ENCODE measurements at places on chromosomes 5 and 9. TPM values are rescaled to one million over a fixed set of nuclear protein-coding genes. Genes with fewer than 3 reads are reported as not detected.

DNA sequence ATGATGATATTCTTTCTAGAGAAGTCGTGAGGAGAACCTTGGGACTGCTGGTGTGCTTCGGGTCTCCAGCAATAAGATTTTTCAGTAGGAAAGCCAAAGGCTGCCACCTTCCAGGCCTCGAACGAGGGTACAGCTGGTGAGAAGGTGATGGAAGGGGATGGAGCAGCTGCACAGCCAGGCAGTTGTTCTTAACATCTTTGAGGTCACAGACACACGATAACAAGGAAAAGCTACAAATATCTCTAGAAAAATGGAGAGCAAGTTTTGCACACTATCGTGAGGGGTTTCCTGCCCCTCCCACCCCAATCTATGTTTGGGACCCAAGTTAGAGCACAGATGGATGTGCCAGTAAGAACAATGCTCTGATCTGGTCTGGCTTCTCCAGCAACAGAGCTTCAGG, 6.8 kb upstream of the IL7R start:
- H3K4me3 ChIP-seq: no peak overlapping the region
- no peaks in the 10 kb centered on the region for H3K4me1 ChIP-seq
- DNase-seq: no peak

DNA sequence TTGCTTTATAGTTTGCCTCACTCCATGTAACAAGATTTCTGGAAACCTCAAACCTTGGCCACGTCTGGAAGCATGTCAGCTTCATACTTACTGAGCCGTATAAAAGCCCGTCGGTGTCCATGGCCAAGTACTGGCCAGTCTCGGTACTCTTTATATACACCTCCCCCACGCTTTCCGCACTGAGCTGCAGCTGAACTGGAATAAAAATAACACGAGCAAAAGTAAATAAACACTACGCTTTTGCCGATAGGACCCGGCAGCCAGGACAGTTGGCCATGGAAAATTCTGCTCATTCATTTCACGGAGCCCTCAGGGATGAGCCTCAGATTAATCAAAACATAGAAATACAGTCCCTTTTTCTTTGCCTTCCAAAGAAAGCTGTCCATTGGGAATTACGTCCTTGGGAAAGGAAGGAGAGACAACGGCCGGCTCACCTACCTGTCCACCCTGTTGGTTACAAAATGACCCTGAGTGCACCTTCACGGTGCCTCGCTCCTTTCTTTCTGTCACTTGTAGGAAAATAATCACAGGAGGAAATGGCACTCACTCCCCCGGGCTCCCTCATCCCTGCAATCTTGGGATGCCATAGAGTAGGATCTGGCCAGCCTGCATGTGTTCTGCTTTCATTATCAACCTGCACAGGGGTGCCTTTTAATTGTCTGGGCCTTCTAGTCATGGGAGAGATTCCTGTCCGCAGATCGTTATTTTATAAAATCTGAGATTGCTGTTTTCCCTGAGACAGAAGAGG, 85.1 kb downstream of the FGF1 start:
- DNase-seq: peak; percentile 37
- H3K36me3 ChIP-seq: no peaks in the 10 kb centered on the region
- no peaks in the 10 kb centered on the region for H3K27me3 ChIP-seq
- H3K4me3 ChIP-seq: peak overlapping the region; percentile 59

GRCh38 chr5:119063579-119064379, 7.1 kb upstream of the DMXL1 start:
- DNase-seq: no peak
- H3K27ac ChIP-seq: no peak overlapping the region
- no peaks in the 10 kb centered on the region for H3K27me3 ChIP-seq
- no peaks in the 10 kb centered on the region for H3K4me1 ChIP-seq
- no peak overlapping the region for H3K4me3 ChIP-seq

DNA sequence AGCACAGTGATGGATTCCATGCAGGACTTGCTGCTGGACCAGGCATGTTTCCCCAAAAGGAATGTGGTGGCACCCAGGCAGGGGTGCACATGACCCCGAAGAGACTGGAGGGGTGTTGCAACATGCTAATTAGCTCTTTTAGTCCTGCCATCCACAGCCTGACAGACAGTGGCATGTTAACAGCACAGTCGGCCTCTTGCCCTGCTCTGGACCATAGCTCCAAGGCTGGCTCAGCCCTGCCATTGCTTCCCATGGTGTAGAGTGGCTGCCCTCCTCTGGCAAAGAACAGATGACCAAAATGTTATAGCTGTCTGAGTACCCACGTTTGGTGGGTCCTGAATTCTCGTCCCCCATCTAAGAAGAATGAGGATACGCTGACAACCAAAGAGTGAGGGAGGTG, 736.4 kb upstream of the PTPRD start:
- no peaks in the 10 kb centered on the region for H3K4me1 ChIP-seq
- H3K4me3 ChIP-seq: no peak overlapping the region

DNA sequence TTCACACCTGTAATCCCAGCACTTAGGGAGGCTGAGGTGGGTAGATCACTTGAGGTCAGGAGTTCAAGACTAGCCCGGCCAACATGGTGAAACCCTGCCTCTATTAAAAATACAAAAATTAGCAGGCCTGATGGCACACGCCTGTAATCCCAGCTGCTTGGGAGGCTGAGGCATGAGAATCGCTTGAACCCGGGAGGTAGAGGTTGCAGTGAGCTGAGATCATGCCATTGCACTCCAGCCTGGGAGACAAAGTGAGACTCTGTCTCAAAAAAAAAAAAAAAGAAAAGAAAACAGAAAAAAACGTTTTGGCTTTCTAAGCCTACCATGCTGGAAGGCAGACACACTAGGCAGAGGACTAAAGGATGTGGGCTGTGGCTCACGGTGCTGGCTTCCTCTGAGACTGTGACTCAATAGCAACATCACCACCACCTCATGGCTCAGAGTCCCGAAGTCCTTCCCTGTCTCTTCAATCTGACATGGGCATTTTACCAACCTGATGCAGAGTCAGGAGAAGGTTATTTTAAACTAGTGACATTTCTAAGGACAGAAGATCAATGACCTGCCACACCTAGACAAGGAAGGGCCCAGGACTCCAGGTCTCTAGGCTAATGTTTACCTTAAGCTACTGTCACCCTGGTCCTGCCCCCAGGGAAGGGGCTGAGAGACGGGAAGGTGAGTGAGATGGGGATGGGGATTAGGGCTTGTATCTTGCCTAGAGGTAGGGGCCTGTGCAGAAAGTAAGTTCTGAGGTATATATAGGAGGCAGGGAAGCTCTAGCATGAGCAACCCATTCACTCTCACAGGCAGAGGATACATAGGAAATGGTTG, 3.7 kb downstream of the ECSCR start:
- H3K36me3 ChIP-seq: no peaks in the 10 kb centered on the region
- DNase-seq: no peak
- H3K27me3 ChIP-seq: no peaks in the 10 kb centered on the region
- peaks cover 5% of the 10 kb centered on the region for H3K4me1 ChIP-seq
- H3K4me3 ChIP-seq: no peak overlapping the region

DNA sequence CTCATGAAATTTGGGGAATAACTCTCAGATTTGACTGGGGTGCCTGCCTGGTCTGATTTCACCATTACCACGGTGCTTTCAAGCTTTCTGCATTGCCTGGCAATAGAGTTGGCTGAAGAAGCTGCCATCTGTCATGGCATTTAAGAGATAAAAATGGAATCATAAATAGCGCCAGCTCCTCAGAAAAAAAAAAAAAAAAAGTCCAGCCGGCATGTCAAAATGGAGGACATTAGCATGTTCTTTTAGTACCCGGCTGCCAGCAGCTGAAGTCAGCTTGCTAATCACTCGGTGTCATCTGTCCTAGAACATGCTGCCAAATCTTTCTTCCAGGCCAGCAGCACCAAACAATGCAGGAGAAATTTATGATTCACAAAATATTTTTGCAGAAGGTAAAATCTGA, 57.7 kb upstream of the CER1 start:
- no peak for DNase-seq
- no peaks in the 10 kb centered on the region for H3K4me1 ChIP-seq
- no peaks in the 10 kb centered on the region for H3K36me3 ChIP-seq
- H3K4me3 ChIP-seq: no peak overlapping the region
- no peaks in the 10 kb centered on the region for H3K27me3 ChIP-seq

DNA sequence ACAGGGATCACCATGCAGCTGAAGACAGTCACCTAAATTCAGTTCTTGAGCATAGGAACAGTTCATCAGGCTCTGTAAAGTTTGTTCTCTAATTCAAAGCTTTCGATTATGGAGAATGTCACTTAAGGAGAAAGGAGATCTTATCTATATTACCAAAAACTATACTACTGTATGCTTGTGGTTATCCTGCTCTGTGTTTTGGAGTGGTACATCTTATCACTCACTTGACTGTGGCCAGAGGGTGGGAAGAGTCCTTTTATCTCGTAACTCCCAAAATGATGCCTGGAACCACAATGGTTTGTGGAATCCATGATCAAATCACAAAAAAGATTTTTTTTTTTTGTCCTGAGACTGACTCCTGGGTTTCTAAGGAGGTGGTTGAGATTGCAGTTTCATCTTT, 230.7 kb downstream of the COMMD10 start:
- no peak for DNase-seq
- H3K4me3 ChIP-seq: no peak overlapping the region
- H3K36me3 ChIP-seq: no peaks in the 10 kb centered on the region
- H3K4me1 ChIP-seq: no peaks in the 10 kb centered on the region

- H3K4me1 ChIP-seq: no peaks in the 10 kb centered on the region
- H3K4me3 ChIP-seq: no peak overlapping the region
- H3K27ac ChIP-seq: no peak overlapping the region
- DNase-seq: no peak
- no peaks in the 10 kb centered on the region for H3K27me3 ChIP-seq
- no peaks in the 10 kb centered on the region for H3K36me3 ChIP-seq
Observed at GRCh38 chr9:136662326-136662655, 425 bp upstream of the EGFL7 start.

GRCh38 chr9:93572636-93573515, 3.5 kb upstream of the PHF2 start:
- H3K27ac ChIP-seq: no peak overlapping the region
- no peak overlapping the region for H3K4me3 ChIP-seq

GRCh38 chr5:141392429-141393198, at the start of gene PCDHGA8:
TSS of gene PCDHGA8 (plus strand) at chr5:141392633. CDS start at chr5:141392814, 181 bp downstream.
- DNase-seq: no peak
- peak within 1 kb of the TSS; percentile 32 for H3K4me3 ChIP-seq
- H3K27me3 ChIP-seq: no peaks in the 10 kb centered on the region
- no peak within 1 kb of the TSS for H3K27ac ChIP-seq
- no peaks in the 10 kb centered on the region for H3K4me1 ChIP-seq
- H3K36me3 ChIP-seq: peaks cover 5% of the 10 kb centered on the region

- peak overlapping the region; percentile 66 for H3K27ac ChIP-seq
- no peaks in the 10 kb centered on the region for H3K27me3 ChIP-seq
- DNase-seq: no peak
- peaks cover 97% of the 10 kb centered on the region for H3K4me1 ChIP-seq
- H3K4me3 ChIP-seq: no peak overlapping the region
Observed at GRCh38 chr9:127968042-127968441, 12.7 kb downstream of the EEIG1 start.

- no peaks in the 10 kb centered on the region for H3K36me3 ChIP-seq
- H3K27ac ChIP-seq: no peak overlapping the region
- DNase-seq: no peak
- H3K4me3 ChIP-seq: no peak overlapping the region
Observed at GRCh38 chr5:112691339-112691680, 46.4 kb upstream of the APC start.

- no peak for DNase-seq
- H3K4me1 ChIP-seq: peaks cover 7% of the 10 kb centered on the region
- no peaks in the 10 kb centered on the region for H3K27me3 ChIP-seq
- H3K36me3 ChIP-seq: no peaks in the 10 kb centered on the region
Observed at GRCh38 chr5:38764937-38765391, 80.8 kb upstream of the OSMR start.

- no peak for DNase-seq
- H3K4me3 ChIP-seq: no peak overlapping the region
- no peaks in the 10 kb centered on the region for H3K27me3 ChIP-seq
Observed at GRCh38 chr9:36332006-36332405, 68.1 kb downstream of the RNF38 start.

DNA sequence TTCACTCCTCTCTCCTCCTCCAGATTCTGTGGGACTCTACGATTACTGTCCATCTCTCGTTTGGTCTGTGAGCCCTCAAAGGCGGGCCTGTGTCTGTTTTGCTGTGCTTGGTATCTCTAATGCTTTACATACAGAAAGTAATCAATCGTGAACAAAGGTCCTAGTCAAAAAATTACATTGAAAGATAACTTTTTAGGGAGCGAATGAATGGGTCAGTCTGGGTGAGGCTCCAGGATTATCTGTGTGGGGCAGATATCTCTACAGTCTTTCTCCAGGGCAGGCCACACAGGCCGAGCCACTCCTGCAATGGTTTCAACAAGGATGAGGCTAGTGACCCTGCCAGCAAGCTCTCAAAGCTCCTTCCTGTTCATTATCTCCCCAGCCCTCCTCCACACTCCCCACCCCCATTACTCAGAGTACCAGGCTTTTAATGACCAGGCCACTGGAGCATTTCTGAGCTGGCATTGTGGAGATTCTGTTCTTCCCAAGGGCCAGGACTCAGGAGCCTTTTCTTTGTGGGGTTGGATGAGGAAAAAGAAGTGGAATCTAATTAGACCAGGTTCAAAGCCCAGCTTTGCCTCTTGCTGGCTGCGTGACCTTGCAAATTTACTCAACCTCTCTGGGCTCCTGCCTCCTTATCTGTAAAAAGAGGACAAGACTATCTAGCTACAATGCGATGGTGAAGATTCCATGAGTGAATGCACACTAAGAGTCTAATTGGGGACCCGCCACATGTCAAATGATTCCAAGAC, 10.2 kb downstream of the CORO2A start:
- no peaks in the 10 kb centered on the region for H3K27me3 ChIP-seq
- no peak overlapping the region for H3K4me3 ChIP-seq
- DNase-seq: no peak
- H3K27ac ChIP-seq: no peak overlapping the region
- no peaks in the 10 kb centered on the region for H3K36me3 ChIP-seq

GRCh38 chr9:87322840-87323635, 174.6 kb upstream of the DAPK1 start:
- no peak overlapping the region for H3K4me3 ChIP-seq
- peaks cover 4% of the 10 kb centered on the region for H3K4me1 ChIP-seq
- H3K36me3 ChIP-seq: no peaks in the 10 kb centered on the region
- no peak for DNase-seq

DNA sequence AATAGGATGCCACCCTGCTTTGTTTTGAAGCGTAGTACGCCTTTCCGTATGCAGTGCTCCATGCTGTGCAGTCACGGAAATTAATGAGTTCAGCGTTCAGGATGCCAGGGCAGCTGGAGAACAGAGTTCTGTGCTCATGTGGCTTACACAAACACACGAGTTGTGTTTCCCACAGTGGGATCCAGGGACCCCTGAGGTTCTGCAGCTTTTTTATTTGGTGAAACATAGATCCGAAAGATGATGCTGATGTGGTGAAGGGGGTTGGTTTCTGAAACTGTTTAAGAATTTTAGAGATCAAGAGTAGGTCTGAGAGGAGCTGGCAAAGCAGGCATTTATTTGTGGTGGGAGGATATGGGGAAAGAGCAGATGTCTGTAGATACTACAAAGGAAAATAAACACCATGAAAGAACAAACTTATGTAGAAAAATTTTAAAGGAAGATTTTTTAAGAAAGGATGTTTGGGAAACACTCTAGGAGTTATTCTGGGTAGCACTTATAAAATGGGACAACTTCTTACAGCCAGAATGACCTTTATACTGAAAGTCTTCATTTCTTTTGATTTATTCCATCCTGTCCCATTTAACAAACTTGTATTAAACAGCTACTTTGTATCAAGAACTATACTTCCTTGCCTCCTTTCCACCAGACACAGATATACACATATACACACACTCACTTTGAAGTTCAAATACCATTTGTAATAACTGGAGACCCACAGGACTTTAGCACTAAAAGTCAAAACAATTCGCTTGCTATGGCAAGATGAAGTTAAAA, 52.7 kb downstream of the ITGA1 start:
- no peak for DNase-seq
- H3K36me3 ChIP-seq: no peaks in the 10 kb centered on the region
- peak overlapping the region; percentile 56 for H3K4me3 ChIP-seq

CDC20B gene
- not detected for total RNA-seq

GCNT4 gene
- 3.1 TPM for total RNA-seq

PAEP gene
- total RNA-seq: not detected

SPATA31C2 gene
- not detected for total RNA-seq

All from thoracic aorta (tissue), 2 donors.